Hematopoietic multipotent progenitor cell treated with erythropoietin and hydrocortisone succinate and interleukin-3 and kit ligand, for 17 days (in vitro differentiated cells): ENCODE measurements at places on chromosomes 7 and 10.
A peak's percentile ranks its signal among the peaks of the same experiment; 100 is the strongest.

GRCh38 chr10:112842832-112843360, 107.2 kb upstream of the TCF7L2 start:
- DNase-seq = no peak

GRCh38 chr7:111388912-111389311, 173.4 kb downstream of the IMMP2L start:
- DNase-seq = no peak

GRCh38 chr10:101649525-101650085, 45.4 kb downstream of the FBXW4 start:
- DNase-seq = peak; percentile 41

DNA sequence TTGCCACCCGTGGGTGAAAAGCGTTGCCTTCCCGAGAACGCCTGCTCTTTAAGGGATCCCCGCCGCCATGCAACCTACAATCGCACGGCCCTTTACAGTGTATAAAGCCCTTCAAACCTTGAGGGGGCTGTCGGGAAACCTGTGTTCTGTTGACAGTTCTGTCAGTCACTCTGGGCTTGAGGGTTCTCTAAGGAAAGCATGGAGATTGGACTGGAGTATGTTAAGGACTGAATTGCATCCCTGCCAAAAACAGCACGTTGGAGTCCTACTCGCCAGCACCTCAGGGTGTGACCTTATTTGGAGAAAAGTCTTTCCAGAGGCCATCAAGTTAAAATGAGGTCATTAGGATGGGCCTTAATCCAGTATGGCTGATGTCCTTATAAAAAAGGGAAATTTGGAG, 70.6 kb downstream of the PFKFB3 start:
- DNase-seq = no peak

- DNase-seq = no peak
Measured at GRCh38 chr7:151449990-151450389, 10.0 kb upstream of the CRYGN start.

GRCh38 chr10:67520924-67521520, 175.0 kb downstream of the CTNNA3 start:
- DNase-seq = no peak

DNA sequence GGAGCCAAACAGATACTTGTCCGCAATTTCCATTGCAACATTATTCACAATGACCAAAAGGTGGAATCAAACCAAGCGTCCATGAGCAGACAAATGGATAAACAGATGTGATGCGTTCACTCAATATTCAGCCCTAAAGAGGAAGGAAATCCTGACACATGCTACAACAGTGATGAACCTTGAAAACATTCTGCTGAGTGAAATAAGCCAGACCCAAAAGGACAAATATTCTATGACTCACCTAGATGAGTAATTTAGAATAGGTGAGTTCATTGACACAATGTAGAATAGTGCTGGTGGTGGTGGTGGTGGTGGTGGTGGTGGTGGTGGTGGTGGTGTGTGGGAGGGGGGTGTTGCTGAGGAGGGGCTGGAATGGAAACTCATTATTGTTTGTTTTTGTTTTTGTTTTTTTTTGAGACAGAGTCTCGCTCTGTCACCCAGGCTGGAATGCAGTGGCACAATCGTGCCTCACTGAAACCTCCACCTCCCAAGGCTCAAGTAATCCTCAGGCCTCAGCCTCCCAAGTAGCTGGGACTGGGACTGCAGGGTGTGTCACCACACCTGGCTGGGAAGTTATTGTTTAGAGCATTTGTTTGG, 28.6 kb downstream of the SMKR1 start:
- no peak for DNase-seq

DNA sequence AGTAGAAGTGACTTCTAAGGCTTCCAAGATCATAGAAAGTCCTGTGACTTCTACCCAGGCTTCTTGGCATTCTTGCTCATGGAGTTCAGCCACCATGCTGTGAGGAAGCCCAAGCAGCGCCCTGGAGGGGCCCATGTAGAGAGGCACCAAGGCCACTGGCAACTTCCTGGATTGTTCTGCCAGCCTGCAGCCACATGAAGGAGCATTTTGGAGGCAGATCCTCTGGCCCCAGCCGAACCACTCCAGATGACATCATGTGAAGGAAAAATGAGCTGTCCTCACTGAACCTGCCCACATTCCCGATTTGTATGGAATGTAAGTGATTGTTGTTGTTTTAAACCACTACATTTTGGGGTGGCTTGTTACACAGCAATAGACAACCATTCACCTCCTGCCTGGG, 51.5 kb upstream of the MNX1 start:
- no peak for DNase-seq

GRCh38 chr10:107966826-107967225, 802.3 kb upstream of the SORCS1 start:
- DNase-seq = no peak

GRCh38 chr7:107660381-107661080, at the start of gene SLC26A4:
TSS of gene SLC26A4 (plus strand) at chr7:107660828. CDS start at chr7:107661642, 814 bp downstream.
- DNase-seq = no peak

DNA sequence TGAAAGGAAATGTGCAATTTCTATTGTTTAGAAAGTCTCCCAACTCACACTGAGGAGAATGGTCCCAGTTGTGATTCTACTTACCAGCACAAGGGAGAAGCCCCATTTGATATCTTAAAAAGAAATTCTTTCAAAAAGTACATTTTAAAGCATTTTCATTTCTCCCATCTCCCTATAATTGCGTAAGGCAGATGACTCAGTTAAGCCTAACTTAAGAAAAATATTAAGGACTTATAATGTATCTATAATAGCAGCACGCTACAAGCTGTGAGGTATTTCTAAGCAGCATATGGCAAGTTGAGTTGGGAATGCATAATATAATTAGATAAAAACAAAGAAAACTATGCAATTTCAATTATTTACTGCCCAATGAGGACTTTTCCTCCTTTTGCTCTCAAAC, 8.5 kb upstream of the NRCAM start:
- no peak for DNase-seq

GRCh38 chr10:125866421-125867029, 14.6 kb downstream of the DHX32 start:
- no peak for DNase-seq

GRCh38 chr7:68485253-68485917, 1112.9 kb upstream of the AUTS2 start:
- no peak for DNase-seq

GRCh38 chr10:780536-781524, 91.4 kb upstream of the DIP2C start:
- no peak for DNase-seq

GRCh38 chr7:127093340-127093739, 159.4 kb downstream of the GRM8 start:
- no peak for DNase-seq
